Caudate nucleus (tissue), 63 donors: ENCODE measurements at places on chromosomes 5 and 9.
A peak's percentile ranks its signal among the peaks of the same experiment; 100 is the strongest.

GRCh38 chr5:123647066-123647465, 135.1 kb downstream of the CSNK1G3 start:
- DNase-seq, result no peak

DNA sequence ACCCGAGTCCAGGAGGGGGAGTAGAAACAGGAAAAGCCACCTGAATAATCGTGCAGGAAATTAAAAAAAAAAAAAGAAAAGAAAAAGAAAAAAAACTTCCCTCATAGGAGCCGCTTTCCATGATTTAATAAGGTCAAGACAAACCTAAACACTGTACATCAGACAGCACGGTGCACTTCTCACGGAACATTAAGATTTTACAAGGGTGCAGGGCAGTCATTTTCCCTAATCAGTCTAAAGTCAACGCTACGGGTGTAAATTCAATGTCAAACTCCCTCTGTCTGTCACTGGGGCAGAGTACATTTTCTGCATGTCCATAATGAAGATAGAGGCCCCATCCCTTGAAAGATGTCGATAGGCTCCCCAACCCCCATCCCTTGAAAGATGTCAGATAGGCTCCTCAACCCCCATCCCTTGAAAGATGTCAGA, 139.7 kb downstream of the TSSK1B start:
- DNase-seq, result no peak

- no peak for DNase-seq
These were observed 137.0 kb downstream of the FER start for GRCh38 chr5:108884736-108885135.

- no peak for DNase-seq
These were observed 933 bp downstream of the NEK6 start for GRCh38 chr9:124258607-124259157.

- no peak for DNase-seq
These were observed 86.1 kb downstream of the ADAMTS6 start for GRCh38 chr5:65395526-65396155.

DNA sequence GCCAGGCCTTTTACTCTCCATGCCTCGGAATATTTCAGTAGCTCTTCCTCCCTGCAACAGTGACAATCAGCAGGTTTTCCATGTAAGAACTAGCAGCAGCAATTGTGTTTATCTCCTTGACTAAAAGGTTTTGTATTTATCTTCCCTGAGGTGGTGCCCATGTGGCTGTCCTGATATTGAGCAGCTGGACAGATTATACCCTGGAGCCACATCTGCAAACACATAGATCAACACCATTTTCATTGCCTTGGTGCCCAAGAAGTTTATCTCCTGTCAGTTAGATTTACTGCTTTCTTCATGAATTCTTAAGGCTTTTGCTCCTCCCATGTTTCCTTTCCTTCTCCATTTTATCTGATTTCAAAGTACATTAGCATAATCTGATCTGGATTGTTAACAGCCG, 378.4 kb downstream of the SPATA31D1 start:
- DNase-seq, result no peak

DNA sequence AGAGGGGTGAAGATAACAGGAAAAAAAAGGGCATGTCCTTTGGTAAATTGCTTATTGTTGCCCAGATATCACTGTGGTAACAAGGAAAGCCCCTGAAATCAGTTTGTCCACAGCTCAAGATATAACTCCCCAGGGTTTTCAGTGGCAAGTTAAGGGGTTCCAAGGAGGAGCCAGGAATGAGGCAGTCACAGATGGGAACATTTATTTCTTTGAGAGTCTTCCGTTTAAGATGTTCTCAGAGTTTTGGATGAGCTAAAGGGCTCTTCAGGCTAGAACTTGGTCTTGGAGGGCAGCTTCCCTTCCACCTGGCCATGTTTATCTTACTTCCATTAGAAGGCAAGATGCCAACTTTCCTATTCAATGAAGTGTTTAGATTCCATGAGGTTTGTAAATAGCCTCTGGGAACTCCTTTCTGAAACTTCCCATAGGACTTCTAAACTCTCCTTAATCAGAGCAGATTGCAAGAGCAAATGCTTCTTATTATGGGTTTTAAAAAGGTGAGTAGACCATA, 277.6 kb upstream of the TNC start:
- DNase-seq, result no peak

DNA sequence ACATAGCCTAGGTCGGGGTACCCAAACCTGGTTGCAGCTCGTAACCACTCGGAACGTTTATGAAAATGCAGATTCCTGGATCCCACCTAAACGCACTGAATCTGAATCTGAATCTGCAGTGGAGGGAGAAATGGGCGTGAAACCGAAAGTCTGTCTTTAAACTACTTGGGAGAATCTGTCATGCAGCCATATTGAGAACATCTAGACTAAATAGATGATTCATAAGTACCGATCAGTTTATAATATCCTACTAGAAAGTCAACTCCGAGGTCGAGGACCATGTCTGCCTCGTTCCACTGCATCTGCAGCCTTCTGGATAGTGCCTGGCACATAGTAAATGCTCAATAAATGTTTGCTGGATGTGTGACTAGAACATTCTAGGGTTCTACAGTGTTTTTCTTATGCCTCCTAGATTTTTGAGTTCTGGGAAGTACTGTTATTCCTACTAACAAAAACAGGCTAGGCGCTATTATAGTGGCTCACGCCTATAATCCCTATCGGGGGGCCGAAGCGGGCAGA, 632 bp downstream of the COQ4 start:
- no peak for DNase-seq

DNA sequence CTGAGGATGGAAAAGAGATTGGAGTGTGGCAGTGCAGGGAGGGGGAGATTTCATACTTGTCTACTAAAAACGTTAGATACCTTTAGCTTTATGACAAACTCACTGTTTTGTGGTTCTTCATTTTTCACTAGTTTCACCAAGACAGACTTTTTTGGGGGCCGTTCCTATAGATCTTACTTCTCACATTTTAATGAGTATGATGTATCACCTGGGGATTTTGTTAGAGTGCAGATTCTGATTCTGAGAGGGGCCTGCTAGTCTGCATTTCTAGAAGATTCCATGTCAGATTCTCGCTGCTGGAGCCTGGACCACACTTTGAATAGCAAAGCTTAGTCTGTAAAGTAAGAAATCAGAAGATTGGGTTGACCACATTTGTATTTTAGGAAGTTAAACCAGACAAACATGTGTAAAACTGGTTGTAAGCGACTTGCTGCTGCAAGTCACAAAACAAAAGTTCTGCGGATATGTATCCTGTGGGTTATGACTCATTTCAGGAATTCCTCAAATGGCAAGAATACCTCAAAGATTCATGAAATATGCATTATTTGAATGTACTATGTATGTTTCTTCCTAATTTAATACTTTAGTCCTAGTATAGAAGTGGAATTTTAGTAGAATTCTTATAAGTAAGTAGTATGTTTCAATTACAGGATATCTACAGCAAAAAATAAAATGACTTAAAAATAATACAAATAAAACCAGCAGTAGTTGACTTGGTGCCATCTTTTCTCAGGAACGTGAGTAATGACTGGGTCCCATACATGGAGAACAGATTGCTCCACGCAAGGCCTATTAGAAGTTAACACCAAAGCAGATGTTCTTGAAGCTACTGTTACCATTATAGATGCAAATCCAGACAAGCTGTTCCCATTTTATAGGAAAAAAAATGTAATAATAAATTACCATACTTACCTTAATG, 27.8 kb downstream of the NFIL3 start:
- no peak for DNase-seq

GRCh38 chr9:36217256-36217968, 26.7 kb downstream of the CLTA start:
- DNase-seq, result no peak

GRCh38 chr5:39822020-39822419, 397.2 kb upstream of the DAB2 start:
- DNase-seq, result no peak

DNA sequence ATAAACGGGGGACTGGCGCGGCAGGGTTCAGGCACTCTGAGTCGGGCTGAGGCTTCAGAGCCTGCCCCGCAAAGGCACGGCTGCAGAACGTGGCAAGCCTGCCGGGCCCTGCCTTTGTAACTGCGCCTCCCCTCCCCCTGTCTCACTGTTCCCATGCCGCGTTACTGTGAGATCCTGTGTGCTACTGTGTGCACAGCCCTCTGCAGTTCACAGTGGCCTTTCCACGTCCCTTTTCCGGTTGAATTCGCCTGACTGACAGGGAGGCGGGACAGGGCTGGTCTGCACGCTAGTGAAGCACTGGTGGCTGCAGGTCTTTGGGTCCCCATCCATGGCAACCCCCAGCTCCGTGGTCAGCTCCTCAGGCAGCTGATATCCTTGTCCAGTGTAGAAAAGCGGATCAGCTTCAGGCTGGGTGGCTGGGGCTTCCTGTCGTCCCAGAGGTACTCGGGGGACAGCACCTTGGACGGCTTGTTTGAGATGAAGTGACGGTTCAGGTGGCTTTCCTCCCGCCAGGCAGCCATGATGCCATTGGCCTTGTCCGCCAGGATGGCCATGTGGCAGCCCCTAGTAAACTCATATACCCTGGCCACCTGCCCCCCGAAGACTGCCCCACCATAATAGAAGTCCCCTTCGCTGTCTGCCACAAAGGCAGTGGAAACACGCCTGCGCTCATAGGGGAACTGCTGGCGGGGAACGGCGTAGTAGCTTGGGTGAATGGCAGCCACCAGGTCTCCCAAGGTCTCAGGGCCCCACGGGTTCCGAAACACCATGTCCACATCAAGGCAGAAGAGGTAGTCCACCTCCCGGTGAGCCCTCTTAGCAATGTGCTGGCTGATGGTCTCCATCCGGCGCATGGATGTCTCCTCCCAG, 10.3 kb downstream of the GBGT1 start:
- no peak for DNase-seq

GRCh38 chr5:17802256-17802655, 168.0 kb downstream of the TAF11L14 start:
- no peak for DNase-seq

- DNase-seq, result no peak
These were observed 17.9 kb downstream of the STARD4 start for GRCh38 chr5:111494355-111494999.

GRCh38 chr9:19495186-19496028, 86.6 kb downstream of the ACER2 start:
- DNase-seq, result no peak

DNA sequence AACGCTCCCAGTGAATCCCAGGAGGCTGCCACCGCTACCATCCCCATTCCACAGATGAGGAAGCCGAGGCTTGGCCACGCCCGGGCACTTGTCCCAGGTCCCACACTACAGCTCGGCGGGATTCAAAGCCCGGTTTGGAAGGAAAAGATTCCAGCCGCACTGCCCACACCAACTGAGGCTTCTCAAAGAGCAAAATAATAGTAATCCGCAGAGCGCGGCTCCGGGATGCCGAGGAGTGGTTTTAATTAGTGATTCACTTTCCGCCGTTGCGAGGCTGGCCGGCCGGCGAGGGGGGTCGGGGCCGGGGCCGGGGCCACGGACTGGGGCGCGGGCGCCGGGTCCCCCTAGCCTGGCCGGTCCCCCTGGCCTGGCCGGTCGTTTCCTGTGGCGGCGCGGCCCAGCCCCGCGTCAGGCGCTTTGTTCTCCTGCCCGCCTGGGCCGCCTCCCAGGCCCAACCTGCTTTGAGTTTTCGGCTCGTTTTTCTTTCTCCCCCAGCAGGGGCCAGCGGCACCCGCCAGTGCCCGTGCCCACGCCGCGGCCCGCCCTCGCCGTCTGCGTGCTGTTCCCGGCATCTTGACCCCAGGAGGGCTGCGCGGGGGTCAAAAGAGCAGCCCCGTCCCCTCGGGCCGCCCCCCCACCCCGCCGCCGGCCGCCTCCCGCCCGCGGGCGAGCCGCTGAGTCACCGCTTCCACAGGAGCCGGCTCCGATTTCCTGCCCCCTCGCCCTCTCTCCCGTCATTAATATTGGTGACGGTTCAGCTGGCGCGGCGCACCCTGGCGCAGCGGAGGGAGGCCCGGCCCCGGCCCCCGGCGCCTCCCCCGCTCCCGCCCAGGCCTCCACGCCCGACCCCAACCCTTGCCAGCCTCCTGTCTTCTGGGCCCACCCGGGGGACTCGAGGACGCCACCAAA, 31.2 kb downstream of the FGF18 start:
- DNase-seq, result no peak

DNA sequence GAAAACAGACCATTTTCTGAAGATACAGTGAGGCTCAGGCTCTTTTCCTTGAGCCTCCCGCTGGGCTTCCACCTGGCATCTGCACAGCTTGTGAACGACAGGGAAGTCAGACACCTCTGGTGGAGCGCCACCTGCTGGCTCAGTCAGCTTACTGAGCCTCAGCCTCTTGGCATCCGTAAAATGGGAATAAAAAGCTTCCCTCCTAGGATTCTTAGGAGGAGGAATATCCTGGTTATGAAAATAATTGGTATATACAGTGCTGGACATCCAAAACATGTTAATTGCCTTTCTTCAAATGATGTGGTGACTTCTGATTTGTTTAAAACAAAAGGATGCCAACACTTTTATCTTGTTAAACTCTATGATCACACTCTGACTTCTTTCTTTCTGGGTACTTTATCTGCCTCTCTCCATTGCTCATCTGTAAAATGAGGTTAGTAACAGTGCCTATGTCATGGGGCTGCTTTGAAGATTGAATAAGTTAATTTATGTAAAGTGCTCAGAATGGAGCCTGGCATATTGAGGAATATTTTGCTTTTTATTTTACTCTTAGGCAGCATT, 67.5 kb downstream of the MAMDC2 start:
- DNase-seq, result peak; percentile 17

GRCh38 chr5:41071975-41072374, 833 bp upstream of the MROH2B start:
- no peak for DNase-seq

DNA sequence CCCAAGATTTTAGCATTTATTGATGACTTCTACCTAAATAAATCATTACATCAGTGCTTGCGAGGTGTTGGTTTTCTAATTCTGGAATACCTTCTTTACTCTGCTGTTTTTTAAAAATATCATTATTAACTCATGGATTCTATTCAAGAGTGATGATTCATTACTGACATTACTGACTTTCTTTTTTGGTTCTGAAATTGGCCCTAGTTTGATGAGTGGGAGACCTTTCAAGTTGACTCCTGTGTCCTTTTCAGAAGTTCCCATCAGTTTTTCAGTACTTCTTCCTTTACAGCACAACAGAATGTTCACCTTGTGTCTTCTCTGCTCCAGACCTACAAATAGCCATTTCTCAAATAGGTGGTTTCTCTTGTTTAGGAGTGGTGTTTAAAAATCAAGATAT, 114.1 kb downstream of the PCSK5 start:
- no peak for DNase-seq

DNA sequence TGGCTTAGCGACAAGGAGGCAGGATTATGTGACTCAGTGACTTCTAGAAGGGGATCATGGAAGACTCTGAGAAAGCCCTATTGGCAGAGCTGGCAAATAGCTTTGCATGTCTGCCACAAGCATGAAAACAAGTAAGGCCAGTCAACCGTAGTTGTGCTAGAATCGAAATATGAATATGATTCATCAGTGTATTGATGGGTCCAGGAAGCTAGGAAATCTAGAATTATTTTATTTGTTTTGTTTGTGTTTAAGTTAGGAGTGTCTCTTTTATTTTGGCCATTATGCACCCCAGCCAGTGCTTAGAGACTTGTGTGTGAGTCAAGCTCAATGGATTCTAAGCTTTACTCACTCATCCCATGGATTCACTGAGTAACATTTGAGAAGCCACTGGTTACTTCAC, 3.8 kb upstream of the ITGA2 start:
- no peak for DNase-seq
